Stimulated activated CD4-positive, alpha-beta T cell treated with anti-CD3 and anti-CD28 coated beads, TNF-alpha, amount 100 ng/mL, for 48 hours (primary cell): ENCODE measurements at places on chromosomes 16 and 17.

DNA sequence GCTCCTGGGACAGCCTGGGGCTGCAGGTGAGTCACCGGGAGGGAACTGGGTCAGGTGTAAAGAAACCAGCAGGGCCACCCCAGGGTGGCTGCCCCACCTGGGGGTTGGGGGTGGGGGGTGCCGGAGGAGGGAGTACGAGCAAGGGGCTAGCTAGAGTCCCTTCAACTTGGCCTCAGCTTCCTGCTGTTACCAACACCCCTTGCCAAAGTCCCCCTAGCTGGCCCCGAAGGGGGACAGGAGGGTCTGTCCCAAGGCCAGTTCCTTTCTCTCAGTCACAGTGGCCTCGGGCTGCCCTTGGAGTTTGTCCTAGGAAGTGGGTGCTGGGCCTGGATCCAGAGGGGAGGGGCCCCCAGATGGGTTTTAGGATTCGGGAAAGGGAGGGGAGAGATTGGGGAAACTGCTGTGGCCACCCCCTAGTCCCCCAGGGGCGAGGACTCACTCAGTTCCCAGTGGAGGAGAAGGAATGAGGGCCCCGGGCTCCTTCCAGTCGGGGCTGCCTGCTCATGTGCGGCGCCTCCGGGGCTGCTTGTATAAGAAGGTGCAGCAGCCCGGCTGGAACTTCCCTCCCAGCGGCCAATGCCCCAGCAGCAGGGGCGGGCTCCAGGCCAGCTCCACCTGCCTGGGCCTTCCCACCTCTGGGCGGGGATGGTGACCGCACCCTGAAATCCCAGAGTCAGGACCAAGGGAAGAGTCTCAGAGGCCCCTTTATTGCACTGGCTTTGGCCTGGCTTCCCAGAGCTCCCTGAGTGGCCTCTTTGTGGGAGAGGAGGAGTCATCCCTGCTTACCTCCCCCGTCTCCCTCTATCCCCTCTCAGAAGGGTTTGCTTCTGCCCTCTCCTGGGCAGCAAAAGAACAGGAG, 7.3 kb downstream of the ARHGAP27 start:
- DNase-seq = no peak

DNA sequence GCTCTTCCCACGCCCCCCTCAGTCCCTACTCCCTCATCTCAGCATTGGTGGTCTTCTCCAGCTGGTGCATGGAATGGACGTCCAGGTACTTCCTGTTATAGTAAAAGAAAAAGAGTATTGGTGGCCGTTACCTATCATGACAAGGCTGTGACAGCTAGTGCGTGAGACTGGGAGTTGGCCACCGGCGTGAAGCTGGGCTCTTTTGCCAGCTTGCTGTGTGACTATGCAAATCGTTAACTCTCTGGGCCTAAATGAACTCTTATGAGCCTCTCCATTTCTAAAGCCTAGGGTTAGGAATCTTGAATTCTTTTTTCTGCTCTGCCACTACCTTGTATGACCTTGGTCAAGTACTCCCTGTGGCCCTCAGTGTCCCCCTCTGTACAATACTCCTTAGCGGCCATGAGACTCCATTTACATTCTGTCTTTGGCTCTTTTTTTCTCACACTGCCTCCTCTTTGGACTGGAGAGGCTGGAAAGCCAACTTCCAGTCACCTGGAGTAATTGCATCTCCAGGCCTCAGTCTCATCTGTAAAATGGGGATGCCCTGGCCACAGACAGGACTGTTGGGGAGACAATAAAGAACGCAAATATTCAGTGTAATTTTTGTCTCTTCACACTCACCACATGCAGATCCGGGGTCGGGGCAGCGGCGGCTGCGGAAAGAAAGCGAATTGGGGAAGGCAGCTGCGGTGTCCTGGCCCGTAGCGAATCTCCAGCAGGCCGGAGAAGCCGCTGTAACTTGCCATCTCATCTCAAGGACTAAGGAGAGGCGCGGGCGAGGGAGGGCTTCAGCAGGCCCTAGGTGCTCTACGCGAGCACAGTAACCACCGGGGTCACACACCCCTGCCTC, 1.1 kb downstream of the CFAP119 start:
- no peak for DNase-seq

DNA sequence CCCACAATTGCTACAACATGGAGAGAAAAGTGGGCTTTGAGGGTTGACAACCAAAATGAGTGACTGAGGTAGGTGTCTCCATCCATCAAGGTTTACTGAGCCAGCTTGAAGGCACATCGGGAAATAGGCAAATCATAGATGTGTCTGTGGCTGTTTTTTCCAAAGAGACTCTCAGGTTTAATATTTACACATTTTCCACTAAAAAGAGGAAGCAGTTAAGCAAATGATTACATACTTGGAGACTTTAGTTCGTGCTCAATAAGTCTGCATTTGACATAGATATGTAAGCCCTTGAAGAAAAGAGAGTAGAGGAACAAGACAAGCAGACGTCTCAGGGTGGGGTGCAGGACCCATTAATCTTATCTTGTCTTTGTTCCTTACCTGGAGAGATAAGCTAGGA, 148.9 kb upstream of the COX10 start:
- DNase-seq = no peak

GRCh38 chr16:67055712-67056487, 27.0 kb downstream of the CBFB start:
- DNase-seq = no peak

- peak; percentile 45 for DNase-seq
Observed at GRCh38 chr16:70395345-70395901, 43.5 kb downstream of the ST3GAL2 start.

DNA sequence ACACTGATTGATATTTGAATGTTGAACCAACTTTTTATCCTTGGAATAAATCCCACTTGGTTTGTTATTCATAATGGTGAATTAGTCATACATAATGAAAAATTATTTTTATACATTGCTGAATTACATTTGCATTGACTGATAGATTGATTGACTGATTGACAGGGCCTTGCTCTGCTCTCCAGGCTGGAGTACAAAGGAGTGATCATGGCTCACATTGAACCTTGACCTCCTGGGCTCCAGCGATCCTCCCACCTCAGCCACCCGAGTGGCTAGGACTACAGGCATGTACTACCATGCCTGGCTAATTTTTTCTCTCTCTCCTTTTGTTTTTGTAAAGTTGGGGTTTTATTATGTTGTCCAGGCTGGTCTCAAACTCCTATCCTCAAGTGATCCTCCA, 97.8 kb downstream of the ARHGAP44 start:
- DNase-seq = no peak

DNA sequence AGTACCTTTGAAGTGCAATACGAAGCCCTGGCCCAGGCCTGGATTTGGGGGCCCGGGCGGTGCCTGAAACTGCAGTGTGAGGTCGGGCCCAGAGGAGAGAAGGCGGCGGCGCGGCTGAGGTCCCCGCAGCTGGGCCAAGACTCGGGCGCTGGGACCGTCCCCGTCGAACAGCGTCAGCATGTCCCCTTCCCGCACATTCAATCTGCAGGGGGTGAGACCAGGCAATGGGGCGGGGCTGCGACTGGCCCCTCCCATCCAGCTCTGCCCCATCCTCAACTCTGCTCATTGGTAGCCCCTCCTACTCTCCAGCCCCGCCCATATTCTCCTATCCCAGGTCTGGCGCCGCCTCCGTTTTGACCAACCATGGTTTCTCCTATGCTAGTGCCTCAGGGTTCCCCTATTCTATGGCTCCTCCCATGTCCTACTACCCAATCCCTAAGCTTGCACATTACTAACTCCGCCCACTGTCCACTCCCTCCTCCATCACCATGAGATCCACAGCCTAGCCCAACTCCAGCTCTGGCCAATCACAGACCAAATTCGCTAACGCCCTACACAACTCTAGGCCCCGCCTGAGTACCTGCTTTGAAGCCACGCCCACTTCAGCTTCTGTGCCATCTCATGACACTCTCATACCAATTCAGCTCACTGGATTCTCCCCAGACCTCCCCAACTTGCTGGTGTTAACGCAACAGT, 14.4 kb upstream of the CDIPT start:
- peak; percentile 74 for DNase-seq

DNA sequence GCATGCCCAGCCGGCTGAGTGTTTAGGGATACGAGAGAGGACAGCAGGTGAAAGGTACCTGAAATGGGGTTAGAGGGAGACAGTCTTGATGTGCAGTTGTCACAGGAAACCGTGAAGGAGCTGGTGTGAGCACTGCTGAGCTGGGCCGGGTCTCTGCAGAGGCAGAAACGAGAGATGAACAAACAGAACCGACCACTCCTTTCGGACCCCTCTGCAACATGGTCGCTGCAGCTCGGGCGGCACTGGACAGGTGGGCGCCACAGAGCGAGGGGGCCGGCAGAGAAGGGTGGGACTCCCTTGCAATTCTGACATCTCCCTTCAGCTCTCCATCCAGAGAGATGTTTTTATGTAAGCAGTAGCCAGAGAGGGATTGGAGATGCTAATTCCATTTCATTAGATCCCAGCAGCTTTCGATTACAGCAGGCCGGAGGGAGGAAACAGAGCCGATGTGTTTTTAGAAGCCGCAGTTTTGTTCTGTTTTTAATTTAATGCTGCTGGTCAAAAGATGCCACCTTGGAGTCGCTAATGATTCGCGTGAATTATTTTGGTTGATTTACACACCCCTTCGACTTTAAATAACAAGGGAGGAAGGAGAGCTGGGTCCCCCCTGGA, 86.3 kb upstream of the RPL38 start:
- no peak for DNase-seq

DNA sequence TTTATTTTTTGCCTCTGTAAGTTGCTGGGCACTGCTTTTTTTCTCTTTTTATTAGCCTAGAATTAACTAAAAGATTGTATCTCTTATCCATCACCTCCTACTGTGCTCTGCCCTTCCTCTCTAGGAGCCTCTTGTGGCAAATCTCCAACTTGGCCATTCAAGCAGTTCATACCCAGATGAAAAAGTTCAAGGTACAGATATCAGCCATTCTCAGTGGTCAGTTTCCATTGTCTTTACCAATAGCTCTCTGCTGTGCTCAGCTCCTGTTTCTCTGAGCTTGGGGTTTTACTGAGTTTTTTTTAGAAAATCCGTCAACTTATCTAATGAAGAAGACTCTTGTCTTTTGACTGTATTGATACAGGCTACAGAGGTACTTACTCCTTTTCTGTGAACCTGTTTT, 15.6 kb downstream of the MOSMO start:
- DNase-seq = no peak

GRCh38 chr16:4607841-4608703, 6.6 kb downstream of the UBALD1 start:
- DNase-seq = no peak

DNA sequence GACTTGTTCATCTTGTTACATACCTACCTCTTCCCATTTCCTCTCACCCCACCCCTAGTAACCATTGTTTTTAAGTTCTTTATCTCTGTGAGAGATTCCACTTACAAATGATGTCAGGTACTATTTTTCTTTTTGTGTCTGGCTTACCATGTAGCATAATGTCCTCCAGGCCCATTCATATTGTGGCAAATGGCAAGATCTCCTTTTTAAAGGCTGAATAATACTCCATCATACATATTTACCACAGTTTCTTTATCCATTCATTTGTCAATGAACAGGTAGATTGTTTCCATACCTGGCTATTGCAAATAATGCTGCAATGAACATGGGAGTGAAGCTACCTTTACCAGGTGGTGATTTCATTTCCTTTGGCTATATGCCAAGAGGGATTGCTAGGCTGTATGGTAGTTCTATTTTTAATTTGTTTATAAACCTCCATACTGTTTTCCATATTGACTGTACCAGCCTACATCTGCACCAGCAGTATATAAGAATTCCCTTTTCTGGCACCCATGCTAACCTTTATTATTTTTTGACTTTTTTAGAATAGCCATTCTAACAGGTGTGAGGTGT, 53.9 kb downstream of the NSRP1 start:
- DNase-seq = no peak

DNA sequence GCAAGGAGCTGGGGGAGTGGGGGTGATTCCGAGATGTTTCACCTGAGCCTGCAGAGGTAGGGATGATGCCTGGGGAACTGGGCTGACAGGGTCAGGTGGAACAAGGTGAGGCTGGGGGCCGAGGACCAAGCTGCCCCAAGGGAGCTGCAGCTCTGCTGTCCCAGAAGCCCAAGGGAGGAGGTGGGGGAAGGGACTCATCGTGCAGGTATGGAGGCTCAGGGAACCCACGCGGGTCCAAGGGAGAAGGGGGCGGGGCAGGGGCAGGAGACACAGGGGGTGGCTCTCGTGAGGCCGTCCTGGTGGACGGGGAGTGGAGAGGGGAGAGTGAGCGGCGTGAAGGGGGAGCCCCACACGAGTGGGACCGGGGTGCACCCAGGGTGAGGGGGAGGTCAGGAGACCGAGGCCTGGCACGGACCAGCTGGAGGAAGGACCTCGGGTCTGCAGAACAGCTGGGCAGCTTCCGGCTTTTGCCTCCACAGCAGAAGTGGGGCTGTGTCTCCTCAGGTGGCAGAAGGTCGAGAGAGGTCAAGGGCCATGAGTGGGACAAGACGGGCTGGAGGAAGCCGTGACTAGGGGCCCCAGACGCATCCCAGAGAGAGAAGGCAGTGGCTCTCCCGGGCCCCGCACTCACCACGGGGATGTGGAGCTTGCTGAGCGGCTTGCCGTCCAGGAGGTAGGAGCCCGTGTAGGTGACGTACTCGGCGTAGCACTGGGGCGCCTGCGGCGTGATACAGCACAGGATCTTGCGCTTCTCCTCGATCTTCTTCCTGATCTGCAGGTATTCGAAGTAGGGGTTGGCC, 61.1 kb downstream of the ZNF778 start:
- DNase-seq = no peak

GRCh38 chr17:60864708-60865005, 187.0 kb downstream of the BCAS3 start:
- no peak for DNase-seq
